A549 treated with CpdA at 1 μM for 4 hours (cell line): ENCODE measurements at places on chromosomes 7 and 10. TPM values are rescaled to one million over a fixed set of nuclear protein-coding genes. Genes with fewer than 3 reads are reported as not detected.

The APBB1IP gene
- 9.3 to 11.1 TPM (median 10.5 TPM) in 5 replicates for total RNA-seq

The FOXI2 gene
- not detected in 5 replicates for total RNA-seq

The KIF11 gene
- total RNA-seq = 32.8 to 48.0 TPM (median 35.5 TPM) in 5 replicates

The SAP25 gene
- total RNA-seq = 0.61 to 0.85 TPM (median 0.71 TPM) in 5 replicates

The TAS2R3 gene
- not detected in 5 replicates for total RNA-seq

The ANTXRL gene
- 0.09 to 0.24 TPM (median 0.13 TPM) in 3 of 5 replicates, not detected in the others for total RNA-seq

The CALML5 gene
- total RNA-seq = not detected in 5 replicates

The MBL2 gene
- total RNA-seq = not detected in 5 replicates

The ZNF503 gene
- total RNA-seq = 8.5 to 13.3 TPM (median 12.4 TPM) in 5 replicates

The NPC1L1 gene
- total RNA-seq = 0.05 to 0.13 TPM (median 0.06 TPM) in 4 of 5 replicates, not detected in the other

The CPN1 gene
- 0.17 to 0.51 TPM (median 0.24 TPM) in 5 replicates for total RNA-seq

The LRRC4 gene
- not detected in 5 replicates for total RNA-seq

The SPDYE5 gene
- total RNA-seq = not detected in 5 replicates

The SIRT1 gene
- total RNA-seq = 25.6 to 32.3 TPM (median 26.5 TPM) in 5 replicates

The LIPF gene
- total RNA-seq = not detected in 5 replicates

The PRKAR2B gene
- 2.7 to 4.1 TPM (median 3.1 TPM) in 5 replicates for total RNA-seq

The TBL2 gene
- 52.8 to 61.3 TPM (median 55.6 TPM) in 5 replicates for total RNA-seq

The SSBP1 gene
- total RNA-seq = 287 to 354 TPM (median 309 TPM) in 5 replicates
